ENCODE measurements at places on chromosomes 6 and 20.

DNA sequence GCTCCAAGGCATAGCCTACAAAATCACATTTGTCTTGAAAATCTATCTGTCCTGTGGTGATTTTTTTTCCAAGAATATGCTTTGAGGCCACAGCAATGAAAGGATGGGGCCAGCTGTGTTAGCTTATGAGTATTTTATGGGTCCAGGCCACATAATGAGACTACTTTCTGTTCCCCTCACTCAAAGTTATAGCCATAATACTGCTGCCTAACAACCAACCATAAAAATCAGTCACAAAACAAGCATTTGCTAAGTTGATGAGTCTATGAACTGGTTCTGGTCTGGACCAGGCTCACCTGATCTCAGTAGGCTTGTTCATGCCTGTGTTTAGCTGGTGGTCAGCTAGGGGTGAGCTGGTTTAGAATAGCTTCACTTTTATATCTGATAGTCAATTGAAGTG, 192.5 kb upstream of the PLCB4 start:
- no peak for DNase-seq

DNA sequence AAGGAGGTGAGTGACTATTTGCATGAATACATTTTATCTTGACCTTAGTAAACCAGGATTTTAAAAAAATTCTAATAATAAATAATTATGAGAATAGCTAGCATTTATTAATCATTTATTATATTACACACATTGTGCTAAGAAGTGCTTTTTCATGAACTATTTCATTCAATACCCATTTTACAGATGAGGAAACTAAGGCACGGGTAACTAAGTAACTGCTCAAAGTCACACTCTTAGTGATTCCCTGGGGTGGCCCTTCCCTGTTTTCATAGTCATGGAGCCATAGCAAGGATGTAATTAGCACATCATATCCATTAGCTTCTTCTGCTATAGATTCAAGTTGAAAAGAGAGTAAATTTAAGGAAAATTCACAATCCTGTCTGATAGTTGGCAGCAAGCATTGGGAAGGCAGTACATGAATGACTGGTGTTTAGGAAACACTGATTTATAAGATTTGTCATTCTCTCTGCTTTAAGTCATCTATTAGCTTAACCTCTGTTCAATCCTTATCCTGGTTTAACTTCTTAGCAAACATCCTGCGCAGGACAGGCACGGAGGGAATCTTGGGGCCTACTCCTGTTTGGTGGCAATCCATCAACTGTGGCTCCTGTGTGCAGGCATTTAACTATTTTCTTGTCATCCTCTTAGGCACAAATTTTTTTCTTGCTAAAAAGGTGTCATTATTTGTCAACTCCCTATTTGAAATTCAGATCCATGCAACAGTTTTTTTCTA, 68.3 kb downstream of the RIN2 start:
- DNase-seq = no peak

DNA sequence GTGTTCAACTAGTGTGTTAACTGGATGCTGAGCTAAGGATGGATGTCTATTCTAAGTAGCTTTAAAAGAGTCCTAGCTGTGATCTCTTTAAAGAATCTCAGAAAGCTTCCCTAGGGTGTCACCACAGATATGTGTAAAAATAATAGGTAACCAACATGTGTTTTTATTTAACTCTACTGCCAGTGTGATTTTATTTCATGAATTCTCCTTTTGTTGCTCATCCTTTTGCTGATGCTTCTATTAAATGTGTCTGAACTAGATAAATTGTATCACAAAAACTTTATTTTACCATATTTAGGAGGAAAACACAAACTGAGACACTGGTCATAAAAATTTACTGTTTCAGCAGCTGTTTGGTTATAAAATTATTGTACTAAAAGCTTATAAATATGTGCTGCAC, 809.4 kb upstream of the CITED2 start:
- no peak for DNase-seq

DNA sequence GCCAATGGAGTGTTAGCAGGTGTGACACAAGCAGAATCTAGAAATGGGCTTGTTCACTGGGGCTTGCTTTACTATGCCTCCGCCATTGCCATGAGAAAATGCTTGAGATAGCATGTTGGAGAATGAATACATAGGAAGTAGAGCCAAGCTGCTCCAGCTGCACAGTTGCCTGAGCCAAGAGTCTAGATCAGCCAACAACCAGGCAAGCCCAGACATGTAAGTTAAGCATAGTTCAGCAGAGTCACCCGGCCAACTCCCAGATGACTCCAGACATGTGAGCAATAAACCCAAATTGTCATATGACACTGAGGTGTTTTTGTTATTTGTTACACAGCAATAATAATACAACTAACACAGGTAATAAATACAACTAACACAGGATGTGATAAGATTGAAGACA, 167.9 kb downstream of the HAO1 start:
- DNase-seq = no peak

GRCh38 chr20:23111307-23111943, 25.3 kb upstream of the CD93 start:
- DNase-seq = no peak

- DNase-seq = no peak
Observed at GRCh38 chr6:41061196-41061726, 8.3 kb downstream of the APOBEC2 start.

GRCh38 chr20:61560361-61560853, 308.3 kb downstream of the CDH4 start:
- DNase-seq = no peak

GRCh38 chr20:58094160-58094559, 134.3 kb downstream of the ANKRD60 start:
- DNase-seq = no peak

GRCh38 chr6:113755449-113756289, 101.5 kb upstream of the MARCKS start:
- DNase-seq = no peak

GRCh38 chr6:30687659-30688431, 1.4 kb upstream of the PPP1R18 start:
- no peak for DNase-seq

DNA sequence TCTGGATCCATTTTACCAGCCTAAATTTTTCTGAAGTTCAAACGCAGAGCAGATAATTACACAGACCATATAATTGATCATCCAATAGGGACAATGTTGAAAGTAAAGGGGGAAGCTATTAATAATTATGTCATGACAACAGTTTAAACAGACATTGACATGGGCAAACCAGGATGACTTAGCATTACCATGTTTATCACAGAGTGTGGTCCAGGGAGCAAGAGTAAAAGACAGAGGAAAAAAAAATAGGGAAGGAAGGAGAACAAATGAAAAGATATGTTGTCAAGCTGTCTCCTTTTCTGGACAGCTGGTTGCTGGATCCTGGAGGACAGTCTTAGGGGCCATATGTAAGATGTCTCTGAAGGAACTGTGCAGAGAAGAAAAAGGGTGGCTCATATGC, 69.4 kb upstream of the FBXL4 start:
- no peak for DNase-seq

GRCh38 chr6:62492192-62492822, 206.3 kb upstream of the KHDRBS2 start:
- DNase-seq = no peak

GRCh38 chr6:24554474-24554873, 59.7 kb downstream of the ALDH5A1 start:
- DNase-seq = no peak

DNA sequence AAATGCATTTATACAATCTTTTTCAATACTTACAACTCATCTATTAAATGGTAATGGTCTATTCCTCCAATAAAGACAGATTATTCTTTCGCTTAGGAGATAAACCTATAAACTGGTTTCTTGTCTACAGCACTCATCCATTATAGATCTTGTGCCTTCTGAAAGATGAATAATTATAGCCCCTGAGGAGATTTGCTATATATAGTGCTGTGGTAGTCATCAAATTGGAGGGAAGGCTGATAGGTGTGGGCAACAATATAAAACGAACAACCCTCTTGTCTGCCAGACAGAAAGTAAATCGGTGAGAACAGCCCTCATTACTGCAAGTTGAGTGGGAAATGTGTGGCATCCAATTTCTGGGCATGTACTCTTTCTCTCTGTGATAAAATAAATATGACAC, 292.5 kb upstream of the CNR1 start:
- DNase-seq = no peak

DNA sequence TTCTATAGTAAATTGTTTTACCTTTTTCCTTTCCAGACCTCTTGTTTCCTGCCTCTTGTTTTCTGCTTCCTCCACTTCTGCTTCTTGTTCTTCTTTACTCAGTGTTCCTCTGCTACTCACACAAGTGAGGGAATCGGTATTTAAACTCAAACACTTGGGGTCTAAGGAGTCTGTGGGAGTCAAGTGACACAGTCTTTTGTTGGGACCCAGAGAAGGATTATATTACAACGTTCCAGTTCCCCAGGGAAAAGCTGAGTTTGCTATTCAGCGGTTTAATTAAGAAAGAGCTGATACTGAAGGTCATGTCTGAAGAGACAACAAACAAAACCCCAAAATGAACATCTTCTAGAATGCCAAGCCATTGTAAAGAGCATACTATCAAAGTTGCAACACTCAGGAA, 107.8 kb upstream of the CITED2 start:
- DNase-seq = no peak

GRCh38 chr6:39088331-39088730, 26.7 kb downstream of the SAYSD1 start:
- DNase-seq = no peak

- DNase-seq = no peak
Observed at GRCh38 chr6:21187485-21187884, 406.1 kb upstream of the SOX4 start.

- no peak for DNase-seq
Observed at GRCh38 chr20:14932040-14932439, 594.6 kb upstream of the FLRT3 start.

GRCh38 chr6:99079058-99079457, 131.3 kb upstream of the FBXL4 start:
- no peak for DNase-seq

GRCh38 chr6:152119831-152120230, 312.3 kb downstream of the ESR1 start:
- no peak for DNase-seq

- DNase-seq = no peak
Observed at GRCh38 chr20:31801508-31801907, 17.6 kb upstream of the MYLK2 start.

GRCh38 chr6:169975286-169975685, 223.9 kb downstream of the ERMARD start:
- DNase-seq = no peak

GRCh38 chr20:11728937-11729336, 188.8 kb upstream of the BTBD3 start:
- no peak for DNase-seq

GRCh38 chr6:650098-650497, 6.8 kb downstream of the HUS1B start:
- DNase-seq = no peak

- DNase-seq = no peak
Observed at GRCh38 chr6:30006170-30007131, 54.6 kb upstream of the POLR1H start.

DNA sequence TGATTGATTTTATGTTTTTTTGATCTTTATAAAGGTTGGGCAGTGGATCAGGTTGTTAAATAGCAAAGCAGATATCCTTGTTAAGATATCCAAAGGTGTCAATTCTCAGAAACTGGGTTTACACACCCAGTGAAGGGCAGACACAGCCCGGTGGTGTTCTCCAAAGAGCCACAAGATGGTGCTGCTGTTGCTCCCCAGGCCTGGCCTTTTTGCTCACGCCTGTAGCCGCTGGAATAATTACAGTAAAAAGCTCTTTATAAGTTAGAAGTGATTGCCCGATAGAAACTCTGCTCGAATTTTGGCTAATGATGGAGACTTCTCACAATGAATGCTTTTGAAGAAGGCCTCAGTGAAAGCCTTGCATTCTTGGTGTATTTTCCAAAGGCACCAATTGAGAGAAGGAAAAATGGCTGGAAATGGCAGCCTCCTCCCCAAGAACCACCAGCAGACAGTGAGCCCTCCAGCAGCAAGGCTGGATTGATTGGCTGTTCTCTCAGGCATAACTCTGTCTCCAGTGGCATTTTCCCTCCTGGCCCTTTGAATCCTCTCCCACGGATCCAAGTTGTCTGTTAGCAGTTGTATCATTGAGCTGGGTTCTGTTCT, 120.5 kb upstream of the CHD6 start:
- DNase-seq = no peak

GRCh38 chr20:21393816-21394519, 3.4 kb downstream of the NKX2-4 start:
- DNase-seq = no peak

GRCh38 chr6:109503327-109504224, 20.6 kb upstream of the ZBTB24 start:
- no peak for DNase-seq

GRCh38 chr6:142947714-142948480, 2.9 kb upstream of the HIVEP2 start:
- DNase-seq = no peak

DNA sequence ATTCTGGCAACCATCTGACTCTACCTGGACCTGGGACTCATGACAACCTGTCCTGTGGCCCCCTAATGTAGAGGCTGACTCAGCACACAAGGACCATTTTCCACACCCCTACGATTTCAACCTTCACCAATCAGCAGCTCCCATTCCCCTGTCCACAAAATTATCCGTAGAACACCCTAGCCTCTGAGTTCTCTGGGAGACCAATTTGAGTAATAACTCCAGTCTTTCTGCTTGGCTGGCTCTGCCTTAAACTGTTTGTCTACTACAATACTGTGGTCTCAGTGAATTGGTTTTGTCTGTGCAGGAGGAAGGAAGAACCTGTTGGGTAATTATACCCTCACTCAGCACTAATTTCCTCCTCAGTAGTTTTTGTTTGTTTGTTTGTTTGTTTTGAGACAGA, 99.3 kb upstream of the MRPS10 start:
- no peak for DNase-seq

DNA sequence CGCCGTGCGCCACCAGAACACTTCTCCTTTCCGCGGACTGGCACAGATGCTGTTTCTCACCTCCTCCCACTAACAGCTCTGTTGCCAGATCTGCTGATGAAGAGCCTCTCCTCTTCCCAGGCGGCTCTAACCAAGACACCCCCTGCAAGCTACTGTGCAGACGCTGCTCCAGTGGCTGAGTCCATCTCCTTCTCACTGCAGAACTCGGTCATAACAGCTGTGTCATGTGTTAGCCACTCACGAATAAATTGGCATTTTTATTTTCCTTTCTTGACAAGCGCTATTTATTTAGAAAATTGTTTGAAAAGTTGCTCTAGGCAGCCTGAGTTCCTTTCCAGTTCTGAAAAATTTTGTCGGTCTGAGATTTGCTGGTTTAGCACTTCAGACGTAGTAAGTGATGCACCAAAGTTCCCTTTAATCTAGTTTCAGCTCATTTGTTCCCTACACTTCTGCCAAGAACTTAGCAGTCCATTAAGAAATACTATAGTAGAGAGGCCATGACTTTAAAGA, 12.8 kb upstream of the PLEKHG1 start:
- DNase-seq = no peak

DNA sequence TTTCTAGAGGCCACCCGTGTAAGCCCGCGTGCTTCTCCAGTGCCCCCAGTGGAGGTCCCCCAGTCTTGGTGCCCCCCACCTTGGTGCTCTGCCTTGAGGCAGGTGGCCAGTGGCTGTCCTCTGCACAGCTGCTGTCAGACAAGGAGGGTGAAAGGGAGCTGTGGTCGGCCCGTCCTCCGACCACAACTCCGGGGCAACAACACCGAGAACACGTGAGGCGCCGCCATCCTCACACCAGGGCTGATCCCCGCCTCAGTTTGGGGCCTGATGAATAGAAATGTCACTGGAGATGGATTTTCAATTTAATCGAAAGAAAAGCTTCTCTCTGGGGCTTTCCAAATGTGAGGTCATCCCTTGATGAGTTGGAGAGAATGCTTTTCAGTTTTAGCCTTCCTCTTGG, 304.6 kb downstream of the CDH4 start:
- no peak for DNase-seq
